ENCODE measurements at places on chromosomes 2 and 18.

- no peak for DNase-seq
Measured at GRCh38 chr2:47720036-47720435, 62.9 kb upstream of the MSH6 start.

DNA sequence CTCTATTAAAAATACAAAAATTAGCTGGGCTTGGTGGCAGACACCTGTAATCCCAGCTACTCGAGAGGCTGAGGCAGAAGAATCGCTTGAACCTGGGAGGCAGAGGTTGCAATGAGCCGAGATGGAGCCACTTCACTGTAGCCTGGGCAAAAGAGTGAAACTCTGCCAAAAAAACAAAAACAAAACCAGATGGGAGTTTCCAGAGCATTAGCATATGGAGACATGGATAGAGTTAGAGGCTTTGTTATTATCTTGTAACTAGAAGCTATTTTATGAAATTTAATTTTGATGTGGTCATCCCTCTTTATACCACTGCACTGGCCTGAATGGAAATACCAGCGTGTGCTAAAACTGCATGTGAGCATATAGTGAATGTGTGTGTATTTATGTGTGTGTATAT, 58.9 kb downstream of the TRAPPC8 start:
- DNase-seq = no peak

DNA sequence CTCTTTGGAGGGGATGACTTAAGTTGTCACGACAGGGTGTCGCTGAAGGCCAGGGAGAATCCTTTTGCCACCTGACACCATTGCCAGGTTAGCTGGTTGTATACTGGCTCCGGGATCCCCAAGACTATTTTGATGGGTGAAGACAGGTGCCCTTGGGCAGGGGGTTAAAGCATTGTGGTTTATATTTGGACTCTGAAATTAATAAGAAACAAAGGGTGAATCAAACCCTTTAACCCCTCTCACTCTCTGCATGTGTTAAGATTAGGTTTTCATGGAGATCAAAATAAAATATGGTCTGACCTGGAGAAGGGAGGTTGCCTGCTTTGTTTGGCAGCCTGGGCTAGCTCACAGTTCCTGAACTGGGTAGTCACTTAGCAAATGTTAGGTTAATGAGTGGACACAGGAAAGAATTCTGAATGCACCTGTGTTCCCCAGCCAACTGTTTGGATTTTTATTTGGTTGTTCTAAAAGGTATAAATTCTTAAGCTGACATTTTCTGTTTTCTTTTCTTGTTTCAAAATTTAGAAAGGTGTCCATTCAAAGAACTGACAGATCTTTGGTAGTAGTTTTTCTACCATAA, 301.7 kb downstream of the KCNS3 start:
- DNase-seq = no peak

GRCh38 chr2:235047171-235048160, 95.6 kb downstream of the SH3BP4 start:
- DNase-seq = no peak

DNA sequence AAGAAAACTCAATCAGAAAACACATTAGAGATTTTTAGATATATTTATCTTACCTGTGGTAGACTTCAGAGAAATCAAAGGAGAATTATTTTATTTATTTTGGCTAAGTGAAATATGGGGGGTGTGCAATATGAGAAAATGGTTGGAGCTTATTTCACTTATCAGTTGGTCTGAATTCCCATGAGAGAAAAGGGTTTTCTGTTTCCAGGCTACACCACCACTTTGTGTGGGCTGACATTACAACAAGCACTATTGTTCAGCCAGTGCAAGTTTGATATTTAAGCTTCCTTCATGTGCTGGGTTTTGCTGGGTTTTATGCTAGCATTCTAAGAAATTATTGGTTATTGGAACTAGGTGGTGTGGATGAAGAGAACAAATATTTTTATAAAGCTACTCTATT, 33.5 kb downstream of the RMND5A start:
- DNase-seq = no peak

- no peak for DNase-seq
Measured at GRCh38 chr18:74569401-74569800, 28.3 kb upstream of the ZNF407 start.

- no peak for DNase-seq
Measured at GRCh38 chr18:22459491-22459890, 41.8 kb upstream of the CTAGE1 start.

DNA sequence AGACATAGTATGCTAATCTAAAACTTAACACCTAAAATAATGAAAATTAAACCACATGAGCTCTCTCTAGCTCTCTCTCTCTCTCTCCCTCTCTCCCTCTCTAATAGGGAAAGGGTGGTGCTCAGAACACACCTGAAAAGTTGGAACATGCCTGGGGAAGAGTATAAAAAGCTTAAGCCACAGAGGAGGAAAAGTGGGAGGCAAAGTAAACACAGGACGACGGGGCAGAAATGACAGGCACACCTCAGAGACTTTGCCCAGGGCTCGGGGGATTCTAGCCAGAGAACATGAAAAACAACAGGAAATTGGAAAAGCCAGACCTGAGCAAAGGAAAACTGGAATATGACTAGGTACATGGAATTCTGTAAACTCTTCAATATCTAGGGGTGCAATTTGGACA, 666.1 kb downstream of the BCL11A start:
- no peak for DNase-seq

GRCh38 chr2:37156071-37156856, 516 bp downstream of the EIF2AK2 start:
- DNase-seq = peak; percentile 68

GRCh38 chr2:190599073-190599472, 49.8 kb upstream of the NAB1 start:
- no peak for DNase-seq

GRCh38 chr18:40094441-40094840, 1860.6 kb upstream of the PIK3C3 start:
- DNase-seq = no peak

- no peak for DNase-seq
Measured at GRCh38 chr2:70895998-70896764, 39.5 kb upstream of the ATP6V1B1 start.

GRCh38 chr2:213306316-213306942, 22.2 kb downstream of the SPAG16 start:
- peak; percentile 8 for DNase-seq

DNA sequence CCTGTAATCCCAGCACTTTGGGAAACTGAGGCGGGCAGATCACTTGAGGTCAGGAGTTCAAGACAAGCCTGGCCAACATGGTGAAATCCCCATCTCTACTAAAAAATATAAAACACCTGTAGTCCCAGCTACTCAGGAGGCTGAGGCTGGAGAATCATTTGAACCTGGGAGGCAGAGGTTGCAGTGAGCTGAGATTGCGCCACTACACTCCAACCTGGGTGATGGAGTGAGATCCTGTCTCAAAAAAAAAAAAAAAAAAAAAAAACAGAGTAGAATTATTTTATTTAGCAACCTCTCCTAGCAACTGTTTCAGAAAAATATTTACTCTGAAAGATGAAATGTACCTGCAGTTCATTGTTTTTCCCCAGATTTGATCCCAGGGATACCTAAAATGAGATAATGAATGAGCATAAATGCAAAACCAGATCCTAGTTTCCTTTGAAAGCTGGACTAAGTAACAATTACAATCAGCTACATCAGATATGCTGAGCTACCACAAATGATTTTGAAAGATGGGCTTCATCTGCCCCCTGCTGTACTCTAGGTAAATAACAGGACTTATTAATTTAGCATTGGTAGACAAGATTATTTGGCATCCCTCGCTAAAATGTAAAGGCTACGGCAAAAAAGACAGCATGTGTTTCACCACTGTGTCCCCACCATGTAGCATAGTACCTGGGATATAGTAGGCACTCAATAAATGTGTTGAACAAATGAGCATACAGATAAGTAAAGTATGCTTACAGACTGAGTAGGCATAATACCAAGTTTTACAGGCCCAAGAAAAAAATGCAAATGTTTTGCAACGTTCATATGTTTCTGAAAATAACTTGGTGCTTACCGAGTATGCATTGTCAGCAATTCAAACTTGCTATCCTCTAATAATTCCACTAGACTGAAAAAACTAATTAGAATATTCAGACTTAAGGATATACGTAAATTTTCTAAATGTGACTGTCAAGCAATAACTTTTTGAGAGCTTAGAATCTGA, 102.5 kb downstream of the ATL2 start:
- DNase-seq = peak; percentile 53

DNA sequence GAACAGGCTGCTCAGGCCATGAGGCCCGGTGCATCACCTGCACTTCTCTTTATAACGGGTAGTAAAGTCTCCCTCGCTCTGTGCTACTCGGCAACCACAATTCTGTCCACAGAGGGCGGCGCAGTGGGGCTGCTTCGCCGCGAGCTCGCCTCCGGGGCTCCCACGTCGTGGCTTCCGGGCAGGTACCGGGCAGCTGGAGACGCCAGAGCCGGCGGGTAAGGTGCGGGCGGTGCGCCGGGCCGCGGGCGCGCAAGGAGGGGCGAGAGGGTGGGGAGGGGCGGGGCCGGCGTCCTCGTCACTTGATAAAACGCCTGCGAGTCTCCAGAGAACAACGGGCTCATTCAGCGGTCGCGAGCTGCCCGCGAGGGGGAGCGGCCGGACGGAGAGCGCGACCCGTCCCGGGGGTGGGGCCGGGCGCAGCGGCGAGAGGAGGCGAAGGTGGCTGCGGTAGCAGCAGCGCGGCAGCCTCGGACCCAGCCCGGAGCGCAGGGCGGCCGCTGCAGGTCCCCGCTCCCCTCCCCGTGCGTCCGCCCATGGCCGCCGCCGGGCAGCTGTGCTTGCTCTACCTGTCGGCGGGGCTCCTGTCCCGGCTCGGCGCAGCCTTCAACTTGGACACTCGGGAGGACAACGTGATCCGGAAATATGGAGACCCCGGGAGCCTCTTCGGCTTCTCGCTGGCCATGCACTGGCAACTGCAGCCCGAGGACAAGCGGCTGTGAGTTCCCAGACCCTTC, at the start of gene ITGA6:
Gene ITGA6 (plus strand): TSS at position 331 of the 734 bp plus-strand sequence.
- peak; percentile 88 for DNase-seq

- DNase-seq = no peak
Measured at GRCh38 chr2:134122610-134123009, 131.3 kb upstream of the MGAT5 start.

DNA sequence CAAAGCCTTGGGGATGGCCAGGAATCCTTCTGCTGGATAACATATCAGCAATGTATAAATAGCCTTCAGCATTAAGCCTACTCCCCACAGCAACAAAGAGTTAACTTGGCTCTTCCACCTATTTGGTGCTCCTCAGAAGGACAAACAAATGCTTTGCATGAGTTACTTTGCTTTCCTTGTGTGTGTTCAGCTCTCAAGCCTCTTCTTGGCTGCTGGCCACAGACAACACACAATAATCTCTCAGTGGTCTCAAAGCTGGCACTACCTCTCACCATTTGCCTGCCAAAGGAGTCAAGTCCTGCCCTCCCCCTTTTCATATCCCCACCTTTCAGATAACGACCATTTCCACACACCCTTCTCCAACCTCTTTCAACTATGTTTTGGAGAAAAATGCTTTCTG, 17.5 kb downstream of the FTCDNL1 start:
- DNase-seq = no peak

GRCh38 chr18:48879008-48879431, 71.7 kb downstream of the SMAD7 start:
- DNase-seq = no peak

DNA sequence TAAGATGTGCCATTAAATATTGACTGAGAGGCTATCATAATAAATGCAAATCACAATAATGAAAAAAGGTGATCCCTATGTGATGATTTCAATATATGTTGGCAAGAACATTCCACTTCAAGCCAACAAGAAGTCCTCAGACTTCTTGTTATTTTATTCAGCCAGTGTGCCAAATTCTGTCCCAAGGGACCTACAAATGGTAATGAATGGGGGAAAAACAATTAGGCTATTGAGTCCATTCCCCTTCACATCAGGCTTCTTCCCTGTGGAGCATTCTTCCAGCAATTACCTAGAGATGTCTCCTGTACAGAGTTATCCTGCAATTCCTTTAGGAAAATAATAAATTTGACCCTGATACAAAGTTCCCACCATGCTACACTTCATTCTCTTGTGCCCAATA, 144.4 kb downstream of the PIEZO2 start:
- no peak for DNase-seq

GRCh38 chr2:99863903-99864270, 278.5 kb downstream of the AFF3 start:
- no peak for DNase-seq

GRCh38 chr2:240319855-240320203, 115.6 kb upstream of the GPC1 start:
- no peak for DNase-seq

- DNase-seq = no peak
Measured at GRCh38 chr2:129895061-129895460, 84.4 kb upstream of the RAB6C start.

DNA sequence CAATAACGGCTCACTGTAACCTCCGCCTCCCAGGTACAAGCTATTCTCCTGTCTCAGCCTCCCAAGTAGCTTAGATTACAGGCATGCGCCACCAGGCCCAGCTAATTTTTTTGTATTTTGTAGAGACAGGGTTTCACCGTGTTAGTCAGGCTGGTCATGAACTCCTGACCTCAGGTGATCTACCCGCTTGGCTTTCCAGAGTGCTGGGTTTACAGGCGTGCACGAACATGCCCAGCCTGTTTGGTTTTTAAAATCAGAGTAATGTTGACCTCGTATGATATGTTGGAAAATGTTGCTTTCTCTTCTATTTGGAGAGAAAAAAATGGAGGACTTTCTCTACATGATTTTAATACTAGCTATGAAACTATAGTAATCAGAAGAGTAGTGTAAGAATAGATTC, 386.2 kb downstream of the PTH2R start:
- no peak for DNase-seq

DNA sequence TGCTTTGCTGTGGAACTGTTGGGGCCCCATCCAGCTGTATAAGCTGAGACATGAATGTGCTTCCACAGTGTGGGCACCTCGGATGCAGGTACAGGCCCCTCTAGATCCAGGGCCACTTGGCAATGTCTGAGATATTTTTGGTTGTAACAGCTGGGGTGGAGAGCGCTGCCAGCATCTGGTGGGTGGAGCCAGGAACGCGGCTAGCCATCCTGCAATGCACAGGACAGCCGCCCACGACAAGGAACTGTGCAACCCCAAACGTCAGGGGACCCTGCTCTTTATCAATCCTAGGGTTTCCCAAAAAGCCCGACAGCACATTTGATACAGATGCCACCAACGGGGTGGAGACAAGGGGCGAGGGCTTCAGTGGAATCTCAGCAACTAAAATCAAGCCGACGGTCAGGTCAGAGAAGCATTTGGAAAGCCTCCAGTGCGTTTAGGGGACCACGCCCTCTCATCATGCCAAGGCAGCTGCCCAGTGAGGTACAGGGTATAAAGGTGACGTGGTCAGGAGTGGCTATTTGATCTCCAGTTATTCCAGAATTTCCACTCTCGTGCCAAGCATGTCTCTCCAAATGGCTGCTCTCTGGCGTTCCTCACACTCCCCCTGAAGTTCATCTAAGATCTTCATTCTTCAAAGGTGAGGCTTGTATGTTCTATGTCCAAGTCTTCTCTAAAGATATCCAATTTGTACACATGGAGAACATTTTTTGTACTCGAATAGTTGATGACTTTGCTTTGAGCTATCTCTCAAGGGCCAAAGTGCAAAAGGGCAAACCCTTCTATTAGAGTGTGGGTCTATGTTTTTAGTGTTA, 55.7 kb downstream of the LRRFIP1 start:
- DNase-seq = no peak

- no peak for DNase-seq
Measured at GRCh38 chr18:75809926-75810255, 382.4 kb upstream of the SMIM21 start.

Data from AG08396 (cell line).